ENCODE measurements at places on chromosomes 2 and 18. TPM values are rescaled to one million over a fixed set of nuclear protein-coding genes. Genes with fewer than 3 reads are reported as not detected.

DNA sequence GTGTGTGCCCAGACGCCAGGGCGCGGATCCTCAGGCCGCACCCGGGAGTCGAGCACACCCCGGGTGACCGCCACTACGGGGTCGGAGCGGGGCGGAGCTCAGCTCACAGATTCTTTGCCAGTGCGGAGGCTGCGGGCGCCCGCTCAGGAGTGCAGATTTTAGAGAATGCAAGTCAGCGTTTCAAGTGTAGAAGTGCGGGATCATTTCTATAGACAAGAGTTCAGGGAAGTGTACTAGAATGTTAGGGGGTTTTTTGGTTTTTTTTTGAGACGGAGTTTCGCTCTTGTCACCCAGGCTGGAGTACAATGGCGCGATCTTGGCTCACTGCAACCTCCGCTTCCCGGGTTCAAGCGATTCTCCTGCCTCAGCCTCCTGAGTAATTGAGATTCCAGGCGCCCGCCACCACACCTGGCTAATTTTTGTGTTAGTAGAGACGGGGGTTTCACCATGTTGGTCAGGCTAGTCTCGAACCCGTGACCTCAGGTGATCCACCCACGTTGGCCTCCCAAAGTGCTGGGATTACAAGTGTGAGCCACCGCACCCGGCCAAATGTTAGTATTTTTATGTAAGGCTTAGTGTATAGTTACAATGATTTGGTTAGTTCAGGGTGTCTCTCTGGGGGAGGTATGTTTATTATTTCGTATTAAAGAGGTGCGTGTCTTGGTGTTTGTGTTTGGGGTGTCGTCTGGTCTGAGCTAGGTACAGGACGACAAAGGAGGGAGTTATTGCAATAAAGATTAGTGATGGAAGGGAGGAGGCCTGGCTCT, 619 bp upstream of the FAM168B start:
- peaks cover 30% of the 10 kb centered on the region for H3K4me1 ChIP-seq
- H3K36me3 ChIP-seq = peaks cover 2% of the 10 kb centered on the region
- peak overlapping the region; percentile 94 for H3K27ac ChIP-seq
- H3K27me3 ChIP-seq = no peaks in the 10 kb centered on the region
- DNase-seq = peak; percentile 15
- peak overlapping the region; percentile 93 for H3K4me3 ChIP-seq

- H3K27ac ChIP-seq = no peak overlapping the region
- H3K4me3 ChIP-seq = no peak overlapping the region
- H3K4me1 ChIP-seq = no peaks in the 10 kb centered on the region
- no peaks in the 10 kb centered on the region for H3K36me3 ChIP-seq
- no peak for DNase-seq
These were observed 50.1 kb upstream of the KCNH7 start for GRCh38 chr2:162888652-162889051.

- H3K36me3 ChIP-seq = peaks cover 2% of the 10 kb centered on the region
- no peak overlapping the region for H3K4me3 ChIP-seq
- no peak overlapping the region for H3K27ac ChIP-seq
- no peak for DNase-seq
- no peaks in the 10 kb centered on the region for H3K27me3 ChIP-seq
These were observed 24.9 kb downstream of the TET3 start for GRCh38 chr2:74009577-74009976.

GRCh38 chr2:23541503-23542229, 156.7 kb downstream of the KLHL29 start:
- H3K27me3 ChIP-seq = no peaks in the 10 kb centered on the region
- no peak for DNase-seq
- no peak overlapping the region for H3K27ac ChIP-seq

The IL1RL2 gene
- total RNA-seq = 1.9 TPM

The FAM124B gene
- 0.31 TPM for total RNA-seq

The RAB1A gene
- total RNA-seq = 85.3 TPM

The ZNF24 gene
- 57.4 TPM for total RNA-seq

Measured in activated T-cell treated with anti-CD3 and anti-CD28 coated beads, Interleukin-2, amount 50 U/mL, for 72 hours (primary cell).